T-helper 2 cell treated with Interferon-gamma antibody and Interleukin-4, amounts not matched to agents 5 μg/mL and 100 μg/mL, for 36 hours (primary cell): ENCODE measurements at places on chromosomes 16 and 17.

DNA sequence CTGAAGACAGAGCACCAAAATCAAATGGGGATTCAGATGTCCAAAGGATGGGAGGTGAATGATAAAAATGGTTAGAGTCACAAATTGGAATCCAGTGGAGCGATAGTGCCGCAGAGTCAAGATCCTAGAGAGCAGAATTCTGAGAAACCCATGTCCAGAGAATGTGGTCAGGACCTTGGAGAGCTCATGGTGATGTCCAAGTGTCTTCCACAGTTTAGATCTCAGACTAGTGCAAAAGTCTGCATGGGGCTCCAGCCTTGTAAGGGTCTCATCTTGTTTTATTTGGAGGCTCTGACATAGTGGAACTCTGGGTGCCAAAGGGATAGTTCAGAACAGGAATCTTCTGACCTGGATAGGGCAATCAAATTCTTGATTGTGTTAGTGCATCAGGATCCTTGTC lies 245.9 kb upstream of the HSBP1 start:
- DNase-seq: no peak

DNA sequence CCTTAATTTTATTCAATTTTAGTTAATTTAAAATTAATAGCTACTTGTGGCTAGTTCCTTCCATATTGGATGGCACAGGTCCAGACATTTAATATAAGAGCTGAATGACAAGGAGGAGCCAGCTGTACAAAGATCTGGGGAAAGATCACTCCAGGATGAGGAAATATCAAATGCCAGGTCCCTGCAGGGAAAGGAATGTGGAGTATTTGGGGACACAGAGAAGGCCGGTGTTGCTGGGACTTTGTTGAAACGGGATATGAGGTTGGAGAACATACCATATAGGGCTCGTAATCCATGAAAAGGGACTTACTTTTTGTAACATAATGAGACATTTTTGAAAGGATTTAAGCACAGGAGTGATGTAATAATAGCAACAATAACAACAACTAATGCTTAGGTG lies 426.8 kb downstream of the HS3ST4 start:
- no peak for DNase-seq

DNA sequence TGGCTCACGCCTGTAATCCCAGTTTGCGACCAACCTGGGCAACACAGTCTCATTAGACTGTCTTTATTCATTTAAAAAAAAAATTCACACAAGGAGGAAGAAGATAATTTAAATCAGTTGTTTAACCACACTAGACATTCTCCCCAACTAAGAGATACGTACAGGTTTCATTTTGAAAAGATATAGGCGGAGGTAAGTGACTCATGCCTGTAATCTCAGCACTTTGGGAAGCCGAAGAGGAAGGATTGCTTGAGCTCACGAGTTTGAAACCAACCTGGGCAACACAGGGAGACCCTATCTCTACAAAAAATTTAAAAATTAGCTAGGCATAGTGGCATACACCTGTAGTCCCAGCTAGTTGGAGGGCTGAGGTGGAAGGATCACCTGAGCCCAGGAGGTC lies 5.3 kb downstream of the CMTM4 start:
- DNase-seq: no peak

DNA sequence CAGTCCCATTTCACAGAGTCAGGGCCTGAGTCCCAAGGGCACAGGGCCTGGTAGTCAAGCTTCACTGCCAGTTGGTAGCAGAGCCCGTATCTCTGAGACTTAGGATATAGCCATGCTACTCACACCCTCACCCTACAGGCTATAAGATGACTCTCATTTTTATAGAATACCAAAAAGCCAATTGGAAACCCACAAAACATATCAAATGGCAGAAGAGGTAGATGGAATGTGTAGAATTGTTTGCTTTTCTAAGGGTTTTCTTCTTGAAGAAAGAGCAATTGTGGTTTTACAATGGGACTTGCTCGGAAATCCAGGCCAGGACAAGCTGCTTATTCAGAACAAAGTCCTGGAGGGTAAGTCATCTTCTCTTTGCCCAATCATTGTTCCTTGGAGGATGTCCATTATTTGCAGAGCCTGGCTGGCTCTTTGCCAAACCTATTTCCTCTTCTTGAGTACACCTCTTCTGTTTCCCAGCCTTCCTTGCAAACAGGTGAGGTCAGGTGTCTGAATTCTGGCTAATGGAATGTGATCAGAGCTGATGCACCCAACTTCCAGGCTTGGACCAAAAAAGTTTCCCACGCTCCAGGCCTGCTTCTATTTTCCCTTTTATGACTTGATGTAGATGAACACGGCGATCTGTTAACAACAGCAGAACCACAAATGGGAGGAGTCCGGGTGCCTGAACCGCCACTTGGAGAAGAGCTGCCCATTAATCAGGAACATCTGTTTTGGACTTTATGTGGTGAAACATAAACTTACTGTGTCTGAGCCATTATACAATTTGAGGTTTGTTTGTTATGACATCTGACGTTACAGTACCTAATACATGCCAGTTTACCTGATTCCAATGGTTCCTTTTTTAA lies 16.9 kb upstream of the CCL22 start:
- no peak for DNase-seq

DNA sequence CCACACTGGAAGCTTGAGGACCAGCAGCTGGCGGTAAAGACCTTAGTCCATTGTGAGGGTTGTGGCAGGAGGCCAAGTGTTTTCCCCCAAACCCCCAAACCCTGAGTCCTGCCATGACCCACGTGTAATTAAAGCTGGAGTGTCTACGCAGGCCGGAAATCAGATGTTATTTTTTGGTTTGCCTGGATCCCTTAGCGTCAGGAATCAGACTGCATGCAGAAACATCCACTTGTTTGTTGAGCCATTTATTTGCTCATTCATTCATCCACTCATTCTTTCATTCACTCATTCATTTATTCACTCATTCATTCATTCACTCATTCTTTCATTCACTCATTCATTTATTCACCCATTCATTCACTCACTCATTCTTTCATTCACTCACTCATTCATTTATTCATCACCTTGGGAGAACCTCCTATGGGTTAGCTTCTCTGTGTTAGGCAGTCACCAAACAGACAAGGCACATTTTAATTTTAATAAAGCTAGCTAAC lies 313.1 kb downstream of the MAF start:
- DNase-seq: no peak

GRCh38 chr16:76837872-76838271 lies 353.1 kb upstream of the MON1B start:
- DNase-seq: no peak

DNA sequence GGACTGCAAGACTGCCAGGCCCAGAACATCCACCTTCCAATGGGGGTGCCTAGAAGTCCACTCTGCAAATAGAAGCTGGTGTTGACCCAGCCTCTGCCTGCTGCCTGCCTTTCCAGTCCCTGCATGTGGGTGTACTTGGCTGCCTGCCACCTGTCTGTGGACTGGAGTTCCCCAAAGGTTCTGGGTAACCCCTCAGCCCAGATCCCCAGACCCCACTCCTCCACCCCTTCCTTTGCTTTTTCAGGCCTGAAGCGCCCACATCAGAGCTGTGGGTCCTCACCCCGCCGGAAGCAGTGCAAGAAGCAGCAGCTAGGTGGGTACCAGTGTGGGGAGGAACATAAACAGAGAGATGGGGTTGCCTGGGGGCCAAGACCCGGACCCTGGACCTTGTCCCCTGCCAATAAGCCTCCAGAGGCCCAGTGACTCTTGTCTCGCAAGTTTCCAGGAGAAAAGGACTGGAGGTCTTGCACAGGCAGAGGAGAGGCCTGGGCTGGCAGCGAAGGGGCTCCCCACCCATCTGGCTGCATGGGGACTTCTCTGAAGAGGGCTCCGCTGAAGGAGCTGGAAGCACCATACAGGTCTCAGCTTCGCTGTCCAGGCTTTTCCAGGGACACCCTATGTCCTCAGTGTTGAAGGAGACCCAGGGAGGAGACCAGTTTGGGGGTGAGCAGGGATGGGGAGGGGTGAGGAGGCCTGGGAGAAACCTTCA lies 34.3 kb downstream of the NLRC5 start:
- DNase-seq: peak; percentile 44

DNA sequence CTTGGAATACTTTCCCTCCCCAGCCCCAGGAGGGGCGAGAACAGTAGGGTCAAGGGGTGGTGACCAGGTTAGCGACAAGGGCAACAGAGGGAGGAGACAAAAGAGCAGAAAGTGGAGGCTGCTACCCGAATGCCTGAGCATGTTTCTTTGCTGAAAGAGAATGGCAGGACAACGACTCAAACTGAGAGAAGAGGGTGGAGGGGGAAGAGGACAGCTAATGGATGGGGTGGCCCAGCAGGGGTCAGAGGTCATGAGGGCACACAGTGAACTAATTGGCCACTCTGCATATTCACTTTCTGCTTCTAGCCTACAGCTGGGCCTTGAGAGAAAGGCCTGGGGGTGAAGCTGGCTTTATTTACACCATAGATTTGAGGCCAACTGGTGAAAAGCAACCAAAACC lies 19.1 kb upstream of the DDX52 start:
- DNase-seq: no peak

DNA sequence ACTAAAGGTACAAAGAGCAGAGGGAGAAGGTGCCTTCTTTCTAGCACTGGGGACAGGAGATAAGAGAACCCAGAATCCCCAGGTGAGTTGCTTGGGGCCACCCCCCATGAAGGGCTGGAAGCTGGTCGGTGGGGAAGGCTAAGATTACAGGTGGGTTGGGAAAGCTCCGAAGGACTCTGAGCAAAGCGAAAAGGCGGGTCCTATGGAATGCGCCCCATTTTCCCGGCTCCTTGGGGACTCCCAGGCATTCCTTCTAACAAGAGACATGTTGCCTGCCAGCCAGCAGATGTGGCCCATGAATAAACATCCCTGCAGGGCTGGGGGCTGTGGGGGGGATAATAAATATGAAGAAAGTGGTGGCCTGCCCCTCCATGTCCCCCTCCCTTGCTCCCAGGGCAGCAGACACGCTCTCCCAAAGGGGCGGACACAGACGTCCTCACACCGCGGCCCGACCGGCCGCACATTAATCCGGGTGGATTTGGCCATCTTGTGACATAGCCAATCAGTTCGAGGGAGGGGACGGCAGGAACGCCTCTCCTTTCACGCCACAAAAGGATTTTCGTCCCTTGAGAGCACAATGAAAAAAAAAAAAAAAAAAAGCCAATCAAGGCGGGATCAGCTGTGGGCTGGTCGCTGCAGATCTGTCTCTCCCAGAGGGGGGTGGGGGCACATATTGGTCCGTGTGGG lies 98.5 kb downstream of the SOX9 start:
- no peak for DNase-seq

- no peak for DNase-seq
Observed at GRCh38 chr17:68732301-68732749, 131.2 kb upstream of the FAM20A start.

GRCh38 chr16:35195173-35195863 lies 1735.9 kb downstream of the TP53TG3F start:
- no peak for DNase-seq

DNA sequence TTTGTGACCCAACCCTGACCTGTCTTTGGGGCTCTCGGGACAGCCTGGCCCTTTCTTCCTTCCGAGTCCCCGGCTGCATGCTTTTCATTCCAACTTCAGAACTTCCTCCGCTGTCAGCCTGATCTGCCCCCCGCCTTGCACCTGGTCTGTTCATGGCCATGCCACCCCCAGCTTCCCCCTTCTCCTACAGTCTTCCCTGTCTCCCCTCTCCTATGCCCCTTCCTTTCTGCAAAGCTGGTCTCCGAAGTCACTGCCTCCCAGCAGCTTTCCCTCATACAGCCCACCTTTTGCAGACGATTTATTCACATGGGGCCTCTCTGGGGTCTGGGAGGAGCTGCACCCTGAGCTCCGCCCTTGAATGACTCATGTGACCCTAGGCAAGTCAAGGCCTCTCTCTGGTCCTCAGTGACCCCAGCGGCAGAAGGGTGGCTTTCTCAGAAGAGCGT lies 47.1 kb upstream of the SDK2 start:
- no peak for DNase-seq

DNA sequence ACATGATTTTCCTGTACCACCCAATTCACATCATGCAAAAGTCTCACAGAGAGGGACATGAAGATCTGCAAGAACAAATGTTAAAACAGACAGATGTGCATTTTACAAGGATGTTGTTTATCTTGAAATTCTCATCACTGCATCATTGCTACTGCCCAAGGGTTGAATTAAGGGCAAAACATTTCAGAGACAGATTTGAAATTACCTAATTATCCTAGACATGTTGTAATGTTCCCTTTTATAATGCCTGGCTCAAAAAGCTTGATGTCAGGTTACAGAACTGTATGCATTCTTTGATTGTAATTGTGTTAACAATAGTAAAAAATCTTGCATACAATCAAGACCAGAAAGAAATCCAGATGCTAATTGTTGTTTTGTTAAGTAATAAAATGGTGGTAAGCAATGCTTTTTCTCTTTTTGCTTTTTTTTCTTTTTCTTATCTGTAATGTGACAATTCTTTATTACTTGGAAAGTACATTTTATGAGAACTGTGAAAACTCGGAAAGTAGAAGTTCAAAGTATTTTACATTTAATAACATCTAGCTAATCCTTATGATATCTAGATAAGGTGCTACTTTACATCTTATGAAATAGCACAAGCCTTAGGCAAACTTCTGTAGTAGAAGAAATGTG lies 3.6 kb upstream of the DUSP14 start:
- DNase-seq: no peak

DNA sequence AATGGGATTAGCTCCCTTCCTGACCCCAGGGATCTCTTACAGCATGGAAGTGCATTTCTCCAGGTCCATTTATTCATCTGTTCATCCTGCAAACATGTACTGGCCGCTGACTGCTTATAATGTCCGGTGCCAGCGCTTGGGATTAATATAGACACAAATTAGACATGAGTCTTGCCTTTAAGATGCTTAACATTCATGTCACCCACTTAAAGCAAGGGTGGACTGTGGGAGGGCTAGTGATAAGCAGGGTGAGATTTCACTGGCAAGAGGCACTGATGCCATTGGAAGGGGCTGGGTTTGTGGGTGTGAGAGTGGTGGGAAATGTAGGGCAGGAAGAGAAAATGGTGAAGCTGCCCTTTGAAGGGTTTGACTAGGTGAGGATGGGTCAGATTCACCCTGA lies 92.2 kb upstream of the MPHOSPH6 start:
- DNase-seq: no peak

DNA sequence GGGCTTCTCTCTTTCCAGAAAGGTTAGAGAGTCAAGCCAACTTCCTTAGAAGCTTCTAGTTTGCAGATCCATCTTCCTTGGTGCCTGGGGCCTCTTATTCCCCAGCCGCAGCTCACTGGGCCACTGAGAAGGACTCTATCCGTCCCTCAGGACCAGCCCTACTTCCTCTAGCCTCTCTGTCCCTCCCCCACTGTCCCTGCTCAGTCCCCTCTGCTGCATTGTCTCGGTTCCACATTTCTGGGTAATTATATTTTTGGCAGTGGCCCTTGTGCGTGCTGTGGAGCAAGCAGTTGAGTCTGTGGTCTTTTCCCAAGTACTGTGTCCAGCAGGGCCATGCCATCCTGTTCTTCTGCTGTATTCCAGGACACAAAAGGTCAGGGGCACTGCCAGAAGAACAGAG lies 17.8 kb downstream of the IRX3 start:
- DNase-seq: no peak

- no peak for DNase-seq
Observed at GRCh38 chr16:67199011-67199807, at the start of gene ELMO3. Gene ELMO3 (plus strand): TSS chr16:67199131. CDS start chr16:67199327, 196 bp downstream.

- DNase-seq: no peak
Observed at GRCh38 chr16:2252806-2253148, 1.4 kb upstream of the ECI1 start.
